ENCODE measurements at places on chromosomes 16 and 17.

DNA sequence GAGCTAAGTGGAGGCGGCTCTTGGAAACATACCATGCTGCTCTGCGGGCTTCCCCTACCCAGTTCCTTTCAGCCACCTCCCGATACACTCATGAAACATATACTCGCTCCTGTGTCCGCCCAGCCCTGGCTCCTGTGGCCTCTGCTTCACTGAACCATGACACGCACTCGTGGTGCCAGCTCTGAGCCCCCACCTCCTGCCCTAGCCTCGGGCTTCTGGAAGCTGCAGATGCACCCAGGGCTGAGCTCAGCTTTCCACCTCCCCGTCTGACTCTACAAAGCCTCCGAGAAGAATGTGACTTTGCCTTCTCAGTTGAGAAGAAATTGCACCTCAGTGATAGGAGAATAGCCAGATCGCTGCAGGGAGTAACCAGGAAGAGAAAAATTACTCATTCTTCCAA is 11.0 kb downstream of the CALB2 start:
- DNase-seq, result no peak

DNA sequence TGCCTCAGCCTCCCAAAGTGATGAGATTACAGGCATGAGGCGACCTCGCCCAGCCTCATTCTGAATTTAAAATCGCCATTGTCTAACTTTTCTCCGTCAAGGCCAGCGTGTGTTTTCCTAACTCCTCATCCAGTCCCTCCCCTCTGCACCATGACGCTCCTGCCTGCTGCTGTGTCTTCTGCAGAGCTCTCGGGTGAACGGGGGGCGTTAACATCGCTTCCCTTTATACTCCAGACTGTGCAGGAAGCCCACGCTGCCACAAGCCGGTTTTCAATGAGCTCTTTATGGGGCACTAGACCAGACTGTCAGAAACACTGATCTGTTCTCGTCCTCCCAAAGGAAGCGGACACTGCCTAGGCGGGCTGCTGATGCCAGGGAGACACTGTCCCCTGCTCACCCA is 13.2 kb downstream of the AANAT start:
- DNase-seq, result no peak

DNA sequence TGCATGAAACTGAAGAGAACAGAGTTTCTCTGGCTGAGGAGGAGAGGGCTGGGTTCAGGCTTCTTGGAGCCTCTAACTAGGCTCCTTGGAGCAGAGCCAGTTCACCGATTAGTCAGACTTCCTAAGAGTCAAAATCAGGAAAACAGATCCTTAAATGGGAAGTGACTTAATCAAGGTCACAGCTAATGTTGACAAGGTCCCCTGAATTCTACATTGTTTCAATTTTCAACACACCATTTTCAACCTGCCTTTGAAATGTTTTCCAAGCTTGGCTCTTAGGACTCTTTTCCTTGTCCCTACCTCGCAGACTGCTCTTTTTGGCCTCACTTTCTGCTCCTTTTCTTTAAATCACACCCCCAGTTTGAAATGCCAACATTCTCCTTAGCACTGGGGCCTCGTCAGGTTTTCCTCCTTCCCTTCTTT is 16.3 kb downstream of the MYL4 start:
- DNase-seq, result peak; percentile 92

GRCh38 chr16:89556750-89557689 is 3.5 kb upstream of the RPL13 start:
- DNase-seq, result peak; percentile 77

DNA sequence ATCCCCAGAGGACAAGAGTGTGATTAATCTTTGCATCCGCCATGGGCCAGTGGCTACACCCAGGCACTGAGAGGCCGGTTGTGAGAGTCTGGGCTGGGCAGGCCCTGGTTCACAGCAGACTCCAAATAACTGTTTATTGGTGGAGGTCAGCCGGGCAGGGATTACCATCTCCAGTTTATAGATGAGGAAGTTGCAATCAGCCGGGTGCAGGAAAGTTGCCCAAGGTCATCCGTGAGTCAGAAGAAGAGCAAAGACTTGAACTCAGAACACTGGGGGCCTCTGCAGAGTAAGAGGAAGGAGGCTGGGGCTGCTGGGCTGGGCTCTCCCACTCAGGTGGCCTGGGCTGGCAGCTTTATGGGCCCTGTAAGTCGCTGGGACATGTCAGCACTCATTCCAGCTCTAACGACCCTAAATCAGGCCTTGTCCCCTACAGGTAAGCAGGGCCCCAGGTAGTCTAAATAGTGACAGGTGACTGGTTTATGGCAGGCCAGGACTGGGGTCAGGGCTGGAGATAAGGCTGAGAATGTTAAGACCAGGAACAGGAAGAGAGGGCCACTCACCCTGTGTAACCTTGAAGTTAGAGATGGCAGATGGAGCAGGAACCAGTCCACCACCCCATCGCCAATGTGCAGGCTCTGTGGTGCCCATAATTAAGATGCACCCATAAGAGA is 2.1 kb upstream of the CA4 start:
- no peak for DNase-seq
